ENCODE measurements at places on chromosomes 11 and 22.

DNA sequence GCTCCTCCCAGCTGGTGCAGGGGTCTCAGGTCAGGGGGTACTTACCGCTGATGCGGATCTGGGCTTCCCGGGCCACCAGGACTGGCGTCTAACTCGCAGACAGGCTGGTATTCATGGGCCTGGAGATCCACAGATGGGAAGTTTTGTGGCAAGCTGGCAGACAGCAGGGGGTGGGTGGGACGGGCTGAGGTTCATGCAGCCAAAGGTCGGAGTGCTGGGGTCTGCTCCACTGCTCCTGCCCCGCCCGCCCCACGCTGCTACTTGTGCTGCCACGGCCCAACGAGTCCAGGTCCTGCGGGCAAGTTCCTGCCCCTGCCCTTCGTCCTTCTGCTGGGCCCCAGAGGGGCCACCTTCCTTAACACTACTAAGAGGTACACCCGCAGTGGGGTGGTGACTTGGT, 3.1 kb downstream of the ACY3 start:
- no peak for DNase-seq

GRCh38 chr22:17772958-17773605, 1.2 kb downstream of the BID start:
- DNase-seq = no peak

DNA sequence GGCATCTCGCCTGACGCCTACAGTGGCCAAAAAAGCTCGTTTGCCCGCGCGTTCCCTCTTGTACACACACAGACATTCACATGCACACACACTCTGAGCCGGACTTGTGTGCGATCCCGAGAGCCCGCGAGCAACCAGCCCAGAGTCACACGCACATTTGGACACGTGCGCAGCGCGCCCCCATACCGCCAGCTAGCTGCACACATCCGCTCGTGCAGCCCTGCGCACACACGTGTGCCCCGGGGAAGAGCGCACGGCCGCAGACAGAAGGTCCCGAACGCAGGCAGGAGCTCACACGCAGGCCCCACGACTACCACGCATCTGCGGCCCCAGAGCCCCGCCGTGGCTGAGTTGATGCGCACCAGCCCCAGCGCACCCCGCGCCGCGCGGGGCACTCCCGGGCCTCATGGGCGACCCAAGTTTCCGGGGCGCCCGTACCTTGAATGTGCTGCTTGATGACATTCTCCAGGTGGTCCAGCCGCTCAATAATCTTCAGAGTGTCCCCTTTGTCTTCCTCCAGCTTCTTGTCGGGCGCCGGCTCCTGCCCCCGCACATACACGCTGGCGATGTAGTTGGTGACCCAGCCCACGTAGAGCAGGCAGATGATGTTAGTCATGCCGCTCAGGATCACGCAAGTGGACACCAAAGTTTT, 758 bp downstream of the GALNT18 start:
- DNase-seq = no peak

GRCh38 chr22:32226326-32227104, 21.6 kb upstream of the RFPL2 start:
- DNase-seq = no peak

DNA sequence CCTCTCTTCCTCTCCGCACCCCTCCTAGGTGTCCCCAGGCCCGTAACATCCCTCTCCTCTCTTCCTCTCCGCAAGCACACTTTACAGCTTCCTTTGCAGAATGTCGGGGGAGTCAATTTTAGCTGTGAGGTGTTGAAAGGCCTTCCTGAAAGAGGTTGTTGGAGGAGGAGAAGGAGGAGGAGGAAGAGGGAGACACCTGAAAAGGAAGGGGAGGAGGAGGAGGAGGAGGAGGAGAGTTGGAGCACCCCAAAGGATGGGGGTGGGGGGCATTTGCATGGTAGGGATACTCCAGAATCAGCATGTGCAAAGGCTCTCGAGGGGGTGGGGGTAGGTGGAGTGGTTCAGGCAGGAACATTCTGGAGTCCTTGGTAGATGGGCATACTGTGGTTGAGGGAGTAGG, 1045.1 kb downstream of the TBC1D22A start:
- DNase-seq = no peak

- DNase-seq = no peak
These were observed 33.4 kb upstream of the APOL5 start for GRCh38 chr22:35684270-35684700.

DNA sequence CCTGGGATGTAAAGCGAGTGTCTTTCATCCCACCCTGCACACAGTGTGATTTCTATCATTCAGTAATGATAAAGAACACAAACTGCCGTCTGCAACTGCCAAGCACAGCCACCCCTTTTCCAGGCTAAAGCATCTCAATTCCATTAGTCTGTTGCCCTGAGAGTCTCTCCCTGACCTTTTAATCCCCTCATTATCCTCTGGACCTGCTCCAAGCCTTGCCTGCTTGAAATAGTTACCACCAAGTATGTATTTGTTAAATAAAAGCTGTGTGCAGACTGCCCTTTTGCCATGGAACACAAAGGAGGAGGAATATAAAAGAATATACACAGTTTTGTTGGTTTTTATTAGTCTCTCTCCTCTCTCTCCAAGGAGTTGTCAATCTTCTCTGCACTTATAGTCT, 13.0 kb downstream of the GRAP2 start:
- DNase-seq = no peak

- DNase-seq = no peak
These were observed 154.1 kb upstream of the SNX19 start for GRCh38 chr11:131070365-131070764.

GRCh38 chr11:19673924-19674729, 38.5 kb upstream of the NAV2 start:
- DNase-seq = no peak

GRCh38 chr11:66115638-66116301, 45.7 kb downstream of the PACS1 start:
- DNase-seq = no peak

DNA sequence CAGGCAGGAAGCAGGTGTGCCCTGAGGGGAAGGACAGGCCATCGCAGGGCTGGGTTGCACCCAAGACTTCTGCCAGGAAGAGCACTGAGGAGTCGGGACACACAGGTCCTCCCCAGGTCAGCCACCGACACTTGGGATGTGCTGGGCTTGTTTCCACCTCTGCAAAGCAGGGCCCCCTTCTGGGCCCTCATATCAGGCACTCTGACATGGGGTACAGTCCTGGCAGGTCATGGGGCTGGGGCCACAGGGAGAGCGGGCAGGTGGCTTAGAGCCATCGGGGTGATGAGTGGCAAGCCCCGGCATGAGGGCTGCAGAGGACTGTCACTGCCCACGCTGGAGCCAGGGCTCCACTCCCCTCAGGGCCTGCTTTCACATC, 7.9 kb upstream of the ADORA2A start:
- no peak for DNase-seq

- DNase-seq = no peak
These were observed 66.4 kb downstream of the LRRC32 start for GRCh38 chr11:76604081-76604625.

DNA sequence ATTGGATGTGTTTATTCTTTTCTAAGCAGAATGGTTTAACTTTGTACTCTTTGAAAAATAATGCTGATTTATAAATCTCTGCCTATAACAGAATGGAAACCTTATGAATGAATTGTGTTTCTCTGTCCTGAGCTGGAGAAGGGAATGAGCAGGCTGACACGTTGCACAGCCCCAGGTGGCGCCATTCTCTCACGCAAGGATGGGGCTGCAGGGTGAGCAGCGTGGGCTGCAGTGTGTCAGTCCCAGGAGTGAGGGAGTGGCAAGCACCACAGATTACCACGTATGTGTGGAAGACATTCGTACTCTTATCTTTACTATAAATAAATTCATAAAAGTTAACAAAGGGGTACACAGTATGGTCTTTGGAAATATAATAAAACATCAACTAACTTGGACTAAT, 33.4 kb downstream of the FDX1 start:
- no peak for DNase-seq

- DNase-seq = no peak
These were observed 475.1 kb upstream of the CNTN5 start for GRCh38 chr11:98545544-98546175.

- peak; percentile 54 for DNase-seq
These were observed 1.2 kb downstream of the PHLDB1 start for GRCh38 chr11:118608360-118609227.

DNA sequence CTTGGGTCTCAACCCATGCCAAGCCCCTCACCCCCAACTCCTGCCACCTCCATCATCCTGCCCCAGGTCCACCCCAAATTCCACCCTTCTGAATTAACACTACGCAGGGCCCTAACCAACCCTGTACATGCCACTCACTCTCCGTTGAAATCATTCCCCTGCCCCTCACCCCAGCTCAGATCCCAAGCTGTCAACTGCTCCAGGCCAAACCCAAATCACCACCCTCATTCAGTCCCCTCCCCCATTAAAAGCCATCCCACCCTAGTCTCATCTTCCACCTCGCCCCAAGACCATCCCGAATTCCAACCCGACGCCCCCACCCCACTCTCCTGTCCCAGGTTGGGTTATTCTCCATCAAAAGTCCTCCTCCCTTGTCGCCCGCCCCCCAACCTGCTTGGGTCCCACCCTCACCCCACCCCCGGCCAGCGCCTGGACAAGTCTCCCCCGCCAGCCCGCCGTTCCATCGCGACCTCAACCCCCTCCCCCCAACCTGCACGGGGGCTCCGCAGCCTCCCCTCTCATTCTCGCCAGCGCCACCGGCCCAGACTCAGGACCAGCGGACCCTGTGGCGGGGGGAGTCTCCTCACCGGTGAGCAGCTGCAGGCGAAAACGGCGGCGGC, 466 bp downstream of the FAM168A start:
- no peak for DNase-seq

- no peak for DNase-seq
These were observed 16.4 kb upstream of the SHANK2 start for GRCh38 chr11:71268706-71269321.

GRCh38 chr11:72932132-72932570, 117.9 kb downstream of the ATG16L2 start:
- no peak for DNase-seq

DNA sequence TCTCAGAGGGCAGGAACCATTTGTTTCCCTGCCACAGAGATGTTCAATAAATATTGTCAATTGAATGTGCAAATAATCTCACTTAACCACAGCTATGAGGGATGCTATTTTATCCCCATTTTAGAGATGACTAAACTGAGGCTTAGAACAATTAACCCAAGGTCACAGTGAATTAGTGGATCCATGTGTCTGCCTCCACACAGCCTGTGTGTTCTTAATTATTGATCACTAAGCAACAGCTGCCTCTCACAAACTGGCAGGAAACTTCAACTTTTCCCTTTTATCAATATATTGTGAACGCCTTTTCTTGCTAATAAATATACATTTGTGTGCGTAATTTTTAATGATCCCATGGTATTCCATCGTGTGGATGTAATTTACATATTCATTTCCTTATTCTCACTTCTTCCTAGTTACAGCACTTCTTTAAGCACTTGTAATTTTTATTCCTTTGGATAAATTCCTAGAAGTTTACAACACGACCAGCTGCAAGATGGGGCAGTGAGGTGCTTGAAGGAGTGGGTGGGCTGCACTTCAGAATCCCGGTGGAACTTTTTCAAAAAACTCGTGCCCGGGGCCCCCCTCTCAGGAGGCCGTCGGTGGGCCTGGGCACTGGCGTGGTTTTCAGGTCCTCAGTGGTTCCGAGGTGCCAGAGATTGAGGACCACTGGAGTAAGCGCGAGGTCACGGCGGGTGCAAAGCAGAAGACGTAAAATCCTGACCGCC, 915 bp upstream of the SREBF2 start:
- peak; percentile 9 for DNase-seq

DNA sequence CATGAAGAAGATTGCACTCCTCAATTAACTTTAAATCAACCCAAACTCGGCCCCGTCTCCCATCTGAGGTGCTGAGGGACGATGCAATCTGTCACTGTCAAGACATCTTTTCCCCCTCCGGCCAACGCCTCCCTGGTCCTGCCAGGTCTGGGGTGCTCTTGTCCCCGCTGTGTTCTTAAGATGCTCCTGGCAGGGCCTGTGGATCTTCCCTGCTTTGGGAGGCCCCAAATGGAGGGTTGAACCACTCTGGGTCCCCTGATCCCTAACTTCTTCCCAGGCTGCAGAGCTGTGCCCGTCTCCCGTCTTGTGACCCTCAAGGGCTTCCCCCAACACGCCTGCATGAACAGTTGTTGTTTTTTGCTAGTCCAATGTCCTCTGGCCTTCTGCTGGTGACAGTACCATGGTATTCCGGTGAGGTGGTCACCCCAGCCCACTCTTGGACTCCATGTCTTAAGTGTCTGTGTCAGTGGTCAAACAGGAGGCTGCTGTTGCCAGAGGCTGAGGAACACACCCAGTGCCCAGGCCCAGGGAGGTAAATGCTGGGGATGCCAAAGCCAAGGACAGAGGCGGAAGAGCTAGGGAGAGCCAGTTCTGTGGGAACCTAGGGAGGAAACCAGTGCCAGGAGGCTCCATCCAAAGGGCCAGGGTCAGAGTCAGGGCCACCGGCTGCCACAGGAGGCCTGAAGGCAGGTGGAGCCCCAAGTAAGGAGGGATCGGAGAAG, 70.6 kb upstream of the SHANK2 start:
- DNase-seq = no peak

- DNase-seq = no peak
These were observed 2.5 kb downstream of the SCO2 start for GRCh38 chr22:50522806-50523438.

DNA sequence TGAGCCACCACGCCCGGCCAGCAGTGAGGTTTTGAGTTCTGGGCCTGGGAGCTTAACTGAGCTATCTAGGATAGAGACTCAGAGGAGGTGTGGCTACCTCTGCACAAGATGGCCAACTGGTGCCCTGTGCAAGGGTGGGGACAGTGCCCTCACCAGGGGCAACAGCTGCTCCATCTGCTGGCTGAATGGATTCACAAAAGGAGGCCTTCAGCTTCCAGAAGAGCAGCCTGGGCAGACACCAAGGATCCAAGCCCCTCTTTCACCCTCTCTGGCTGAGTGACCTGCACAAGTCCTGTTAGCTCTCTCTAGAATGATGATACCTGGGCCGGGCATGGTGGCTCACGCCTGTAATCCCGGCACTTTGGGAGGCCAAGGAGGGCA, 33.5 kb upstream of the BAIAP2L2 start:
- no peak for DNase-seq

DNA sequence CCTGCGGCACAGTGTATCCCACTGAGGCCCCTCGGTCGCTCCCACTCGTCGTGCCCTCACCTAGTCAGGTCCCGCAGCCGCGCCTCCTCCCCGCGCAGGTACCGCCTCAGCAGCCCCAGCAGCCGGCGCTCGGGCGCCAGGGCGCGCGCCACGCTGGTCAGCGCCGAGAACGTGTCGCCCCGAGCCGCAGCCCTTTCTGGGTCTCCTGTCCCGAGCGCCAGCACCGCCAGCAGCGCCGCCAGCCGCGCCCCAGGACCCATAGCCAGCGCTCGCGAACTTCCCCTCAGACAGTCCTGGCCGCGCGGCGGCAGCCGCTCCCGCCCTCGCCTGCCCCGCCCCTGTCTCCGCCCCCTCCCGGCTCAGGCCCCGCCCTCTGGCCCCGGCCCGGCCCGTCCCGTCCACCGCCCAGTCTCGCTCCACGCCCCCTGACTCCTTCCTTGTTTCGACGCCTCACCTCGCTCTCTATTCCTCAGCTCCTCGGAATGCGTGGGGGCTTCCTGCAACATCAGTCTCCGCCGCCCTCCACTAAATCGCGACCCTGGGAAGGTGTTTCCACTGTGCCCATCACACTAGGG, at the start of gene P4HA3:
Gene P4HA3 (minus strand): TSS at position 289 of the 575 bp plus-strand sequence. CDS start 29 bp downstream, at position 260.
- no peak for DNase-seq
